ENCODE measurements at places on chromosomes 12 and 14. TPM values are rescaled to one million over a fixed set of nuclear protein-coding genes. Genes with fewer than 3 reads are reported as not detected.

The GLIPR1L2 gene
- total RNA-seq: 0.91 TPM

The FGF23 gene
- not detected for total RNA-seq

The KCNMB4 gene
- total RNA-seq: 1.6 TPM

The PRH2 gene
- total RNA-seq: not detected

The MYL6B gene
- total RNA-seq: 3,936 TPM

Data from myocyte (in vitro differentiated cells).